ENCODE measurements at places on chromosomes 2 and 18. TPM values are rescaled to one million over a fixed set of nuclear protein-coding genes. Genes with fewer than 3 reads are reported as not detected.

DNA sequence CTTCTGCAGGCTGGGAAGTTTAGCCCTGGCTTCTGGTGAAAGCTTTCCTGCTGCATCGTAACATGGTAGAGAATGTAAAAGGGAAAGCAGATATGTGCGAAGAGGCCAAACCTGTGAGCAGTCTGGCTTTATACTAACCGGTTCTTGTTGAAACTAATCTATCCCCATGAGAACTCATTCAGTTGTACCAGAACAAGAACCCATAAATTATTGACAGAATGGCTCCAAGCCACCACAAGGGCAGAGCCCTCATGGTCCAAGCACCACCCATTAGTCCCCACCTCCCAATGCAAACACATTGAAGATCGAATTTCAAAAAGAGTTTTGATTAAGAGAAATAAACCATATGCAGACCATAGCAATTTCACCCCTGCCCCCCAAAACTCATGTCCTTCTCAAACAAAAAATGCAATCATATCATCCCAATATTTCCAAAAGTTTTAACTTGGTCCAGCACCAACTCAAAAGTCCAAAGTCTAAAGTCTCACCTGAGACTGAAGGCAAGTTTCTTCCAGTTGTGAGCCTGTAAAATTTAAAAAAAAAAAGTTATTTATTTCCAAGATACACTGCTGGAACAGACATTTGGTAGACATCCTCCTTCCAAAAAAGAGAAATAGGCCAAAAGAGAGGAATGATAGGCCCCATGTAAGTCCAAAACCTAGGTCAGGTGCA, 318.9 kb downstream of the CNTNAP5 start:
- no peak for DNase-seq

DNA sequence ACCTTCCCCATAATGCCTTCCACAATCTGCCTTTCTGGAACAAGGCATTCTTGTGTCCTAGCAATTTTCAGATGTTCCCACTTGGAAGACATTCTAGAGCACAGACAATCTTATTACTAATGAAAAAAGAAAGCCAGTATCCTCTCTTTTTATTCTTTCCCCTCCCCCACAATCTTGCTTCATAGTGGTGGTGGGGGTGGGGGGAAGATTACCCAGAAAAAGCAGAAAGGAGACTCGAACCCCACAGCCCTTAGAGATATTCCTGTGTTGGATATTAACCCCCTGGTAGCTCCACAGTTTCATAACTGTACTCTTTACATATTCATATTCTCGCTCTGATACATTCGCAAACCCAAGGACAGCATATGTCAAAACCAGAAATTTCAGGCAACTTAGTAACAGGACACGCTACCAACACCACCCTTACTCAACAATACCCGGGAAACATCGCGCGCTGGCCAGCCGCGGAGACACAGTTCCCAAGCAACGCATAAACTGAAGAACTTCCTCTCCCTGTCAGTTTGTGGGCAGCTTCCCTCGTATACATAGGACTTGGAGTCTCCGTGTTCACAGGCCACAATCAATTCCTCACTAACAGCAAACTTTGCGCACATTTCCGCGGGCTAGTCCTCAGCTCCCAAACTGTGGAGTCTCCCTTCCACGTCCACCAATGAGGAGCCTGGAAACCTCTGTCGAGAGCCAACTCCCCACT, 793 bp downstream of the NR4A2 start:
- DNase-seq: no peak

GRCh38 chr18:68484241-68484640, 230.7 kb downstream of the TMX3 start:
- DNase-seq: no peak

- DNase-seq: no peak
Observed at GRCh38 chr2:101300836-101301235, 7.7 kb downstream of the RNF149 start.

The NT5DC4 gene
- not detected for total RNA-seq

- no peak for DNase-seq
Observed at GRCh38 chr2:224520064-224520463, 65.1 kb downstream of the CUL3 start.

- DNase-seq: no peak
Observed at GRCh38 chr2:45274250-45274926, 265.1 kb upstream of the SIX2 start.

- DNase-seq: no peak
Observed at GRCh38 chr2:147297820-147298219, 547.0 kb upstream of the ACVR2A start.

GRCh38 chr2:171798156-171798820, 95.8 kb downstream of the SLC25A12 start:
- DNase-seq: no peak

GRCh38 chr2:49934481-49934880, 780.2 kb upstream of the FSHR start:
- DNase-seq: no peak

The XDH gene
- 0.16 TPM for total RNA-seq

DNA sequence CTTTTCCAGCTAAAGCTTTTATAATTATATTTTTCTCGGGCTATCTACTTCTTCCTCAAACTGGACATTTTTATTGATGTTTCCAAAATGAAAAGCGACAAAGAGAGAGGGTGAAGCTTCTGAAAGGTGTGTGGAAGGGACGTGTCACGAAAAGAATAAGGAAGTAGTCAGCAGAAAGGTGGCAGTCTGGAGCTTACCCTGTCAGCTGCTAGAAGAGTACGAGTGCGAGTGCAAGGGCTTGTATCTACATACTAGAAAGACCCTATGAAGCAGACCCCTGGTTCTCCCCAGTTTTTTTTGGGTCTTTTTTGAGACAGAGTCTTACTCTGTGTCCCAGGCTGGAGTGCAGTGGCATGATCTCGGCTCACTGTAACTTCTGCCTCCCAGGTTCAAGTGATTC, 14.6 kb downstream of the FHL2 start:
- DNase-seq: no peak

GRCh38 chr18:46751882-46752281, 5.0 kb downstream of the ST8SIA5 start:
- no peak for DNase-seq

The CERKL gene
- total RNA-seq: not detected

- DNase-seq: no peak
Observed at GRCh38 chr18:65846107-65846506, 95.3 kb downstream of the CDH7 start.

- no peak for DNase-seq
Observed at GRCh38 chr18:56096861-56097260, 508.9 kb upstream of the TCF4 start.

DNA sequence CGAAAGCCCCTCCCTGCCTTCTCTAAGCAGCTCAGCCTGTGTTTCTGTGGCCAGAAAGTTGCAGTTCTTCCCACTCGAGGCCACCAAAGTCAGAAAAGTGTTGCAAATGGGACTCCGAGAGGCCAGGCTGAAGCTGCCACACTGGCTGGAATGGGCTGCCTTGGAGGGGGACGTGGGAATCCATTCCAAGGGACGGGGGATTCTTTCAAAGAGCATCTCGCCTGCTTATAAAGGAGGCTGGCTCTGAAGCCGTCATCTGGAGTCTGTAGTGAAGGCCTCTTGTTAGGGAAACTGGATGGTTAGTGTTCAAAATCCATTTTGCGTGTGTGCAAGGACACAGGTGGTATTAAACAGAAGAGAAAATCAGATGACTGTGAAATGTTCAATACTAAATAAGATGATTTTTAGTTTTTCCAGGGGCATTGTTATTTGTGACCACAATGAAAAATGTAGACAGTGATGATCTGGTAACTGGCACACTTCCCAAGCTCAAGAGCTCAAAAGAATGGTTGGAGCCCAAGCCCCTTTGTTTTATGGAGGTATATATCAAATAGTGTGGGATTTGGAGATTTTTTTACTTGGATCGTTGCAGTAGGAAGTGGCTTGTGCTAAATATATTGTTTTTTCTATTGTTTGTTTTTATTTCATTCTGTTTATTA, 782 bp downstream of the FAM228B start:
- DNase-seq: no peak

DNA sequence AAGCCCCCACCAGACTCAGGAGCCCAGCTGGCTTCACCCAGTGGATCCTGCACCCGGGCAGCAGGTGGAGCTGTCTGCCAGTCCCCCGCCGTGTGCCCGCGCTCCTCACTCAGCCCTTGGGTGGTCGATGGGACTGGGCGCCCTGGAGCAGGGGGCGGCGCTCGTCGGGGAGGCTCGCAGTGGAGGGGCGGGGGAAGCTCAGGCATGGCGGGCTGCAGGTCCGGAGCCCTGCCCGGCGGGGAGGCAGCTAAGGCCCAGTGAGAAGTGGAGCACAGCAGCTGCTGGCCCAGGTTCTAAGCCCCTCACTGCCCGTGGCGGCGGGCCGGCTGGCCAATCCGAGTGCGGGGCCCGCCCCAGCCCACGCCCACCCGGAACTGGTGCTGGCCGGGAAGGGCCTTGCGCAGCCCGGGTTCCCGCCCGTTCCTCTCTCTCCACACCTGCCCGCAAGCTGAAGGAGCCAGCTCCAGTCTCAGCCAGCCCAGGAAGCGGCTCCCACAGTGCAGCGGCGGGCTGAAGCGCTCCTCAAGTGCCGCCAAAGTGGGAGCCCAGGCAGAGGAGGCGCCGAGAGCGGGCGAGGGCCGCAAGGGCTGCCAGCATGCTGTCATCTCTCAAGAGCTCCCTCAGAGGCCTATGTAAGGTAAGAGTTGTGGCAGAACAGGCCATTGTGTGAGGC, 1307.8 kb upstream of the TMEFF2 start:
- no peak for DNase-seq

The PDK1 gene
- 34.0 TPM for total RNA-seq

The NOSTRIN gene
- not detected for total RNA-seq

The MOGAT1 gene
- total RNA-seq: not detected

- DNase-seq: no peak
Observed at GRCh38 chr2:190138032-190138431, 75.5 kb upstream of the MSTN start.

The PLA2R1 gene
- total RNA-seq: not detected

The FEV gene
- not detected for total RNA-seq

DNA sequence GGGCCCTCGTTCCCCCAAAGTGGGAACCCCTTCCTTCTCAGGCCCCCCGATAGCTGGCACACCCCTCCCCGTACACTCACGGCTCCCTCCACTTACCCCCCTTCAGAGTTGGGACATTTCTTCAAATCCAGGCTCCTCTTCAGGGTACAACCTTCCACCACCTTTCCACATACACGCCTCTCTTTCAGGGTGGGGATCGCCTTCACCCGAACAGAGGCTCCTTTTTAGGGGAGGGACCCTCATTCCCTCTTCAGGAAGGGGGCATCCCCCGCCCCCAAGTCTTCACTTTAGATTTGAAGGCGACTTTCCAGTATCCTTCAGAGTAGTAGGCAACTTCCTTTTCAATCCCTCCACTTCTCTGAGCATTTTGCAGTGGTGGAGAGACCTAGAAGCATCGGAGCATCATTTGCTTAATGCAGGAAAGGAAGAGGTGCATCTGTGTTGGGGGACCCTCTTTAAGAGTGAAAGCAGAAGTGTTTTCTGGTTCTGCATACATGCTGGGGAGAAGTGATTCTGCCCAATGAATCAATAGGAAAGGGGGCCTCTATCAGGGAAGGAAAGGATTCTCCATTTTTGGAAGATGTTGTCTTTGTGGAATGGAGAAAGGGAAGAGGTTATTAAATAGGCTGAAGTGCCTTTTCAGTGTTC, 845 bp downstream of the EML4 start:
- peak; percentile 14 for DNase-seq

The GPR39 gene
- total RNA-seq: 0.10 TPM

GRCh38 chr2:132671151-132671835, 1.3 kb upstream of the LYPD1 start:
- DNase-seq: no peak

The CSRNP3 gene
- total RNA-seq: not detected

GRCh38 chr2:120995152-120995551, 259.5 kb downstream of the GLI2 start:
- no peak for DNase-seq
